ENCODE measurements at places on chromosomes 6 and 20.

- no peak for DNase-seq
These were observed 235.0 kb upstream of the GMDS start for GRCh38 chr6:2480267-2480966.

DNA sequence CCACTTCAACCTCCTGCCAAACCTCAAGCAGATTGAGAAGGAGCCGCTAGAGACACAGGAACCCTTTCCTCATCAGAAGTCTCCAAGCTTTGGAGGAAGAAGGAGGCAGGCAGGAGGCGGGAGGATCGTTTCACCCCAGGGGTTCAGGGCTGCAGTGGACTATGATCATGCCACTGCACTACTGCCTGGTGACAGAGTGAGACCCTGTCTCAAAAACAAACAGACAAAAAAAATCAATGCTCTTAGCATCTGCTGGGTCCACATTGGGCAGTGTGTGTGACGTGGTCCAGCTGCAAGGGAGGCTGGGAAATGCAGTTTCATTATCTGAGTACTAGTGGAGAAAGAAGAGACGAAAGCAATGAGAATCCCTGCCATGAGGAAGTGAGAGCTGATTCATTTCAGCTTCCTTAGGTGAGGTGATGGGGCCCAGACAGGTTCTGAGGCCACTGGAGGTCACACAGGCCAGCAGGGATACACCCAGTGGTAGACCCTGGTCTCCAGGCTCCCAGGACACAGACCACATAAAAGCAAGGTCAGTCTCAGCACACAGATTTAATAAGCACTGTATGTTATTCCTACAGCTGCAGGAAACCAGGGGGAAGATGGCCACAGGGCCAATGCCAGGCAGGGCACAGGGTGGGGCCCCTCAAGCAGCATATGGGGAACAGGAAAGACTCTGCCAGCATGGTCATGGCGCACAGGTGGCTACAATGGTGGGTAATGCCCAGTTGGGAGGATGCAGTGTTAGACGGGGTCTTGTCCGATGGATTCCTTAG, 4.3 kb downstream of the GFRA4 start:
- DNase-seq = no peak

DNA sequence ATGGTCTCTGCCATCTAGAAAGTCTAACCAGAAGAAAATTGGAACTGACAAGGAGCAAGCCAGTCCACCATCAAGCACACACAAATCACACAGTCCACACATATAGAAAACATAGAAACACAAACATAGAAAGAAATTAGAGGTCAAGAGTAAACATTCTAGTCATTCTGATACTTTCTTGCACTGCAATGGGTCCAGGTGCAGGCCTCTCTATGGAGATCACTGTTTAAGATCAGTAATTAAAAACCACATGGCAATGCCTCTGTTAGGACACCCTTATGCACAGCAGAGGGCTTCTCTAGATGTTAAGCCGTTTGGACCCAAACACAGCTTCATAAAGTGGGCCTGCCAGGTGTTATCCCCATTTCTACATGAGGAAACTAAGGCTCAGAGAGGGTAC, 42.8 kb upstream of the SLC22A23 start:
- DNase-seq = no peak

DNA sequence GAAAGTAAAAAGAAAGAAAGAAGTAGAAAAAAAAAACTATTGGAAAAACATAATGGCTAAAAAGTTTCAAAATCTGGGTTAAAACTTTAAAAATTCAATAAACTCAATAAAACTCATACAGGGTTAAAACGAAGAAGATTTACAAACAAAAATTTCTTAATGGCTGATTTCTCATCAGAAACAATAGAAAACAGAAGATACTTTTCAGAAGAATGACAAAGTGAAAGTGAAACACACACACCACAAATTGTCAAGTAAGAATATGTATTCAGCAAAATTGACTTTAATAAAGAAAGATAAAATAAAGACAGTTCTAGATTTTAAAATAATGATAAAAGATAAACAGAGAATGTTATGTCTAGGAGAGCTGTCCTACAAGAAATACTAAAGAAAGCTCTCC, 618.9 kb upstream of the GJE1 start:
- DNase-seq = peak; percentile 13

GRCh38 chr6:22580337-22580736, 11.0 kb downstream of the HDGFL1 start:
- DNase-seq = no peak

- DNase-seq = no peak
These were observed 31.0 kb downstream of the CDK5RAP1 start for GRCh38 chr20:33370291-33370690.

GRCh38 chr6:38498085-38498484, 141.6 kb downstream of the BTBD9 start:
- DNase-seq = no peak

DNA sequence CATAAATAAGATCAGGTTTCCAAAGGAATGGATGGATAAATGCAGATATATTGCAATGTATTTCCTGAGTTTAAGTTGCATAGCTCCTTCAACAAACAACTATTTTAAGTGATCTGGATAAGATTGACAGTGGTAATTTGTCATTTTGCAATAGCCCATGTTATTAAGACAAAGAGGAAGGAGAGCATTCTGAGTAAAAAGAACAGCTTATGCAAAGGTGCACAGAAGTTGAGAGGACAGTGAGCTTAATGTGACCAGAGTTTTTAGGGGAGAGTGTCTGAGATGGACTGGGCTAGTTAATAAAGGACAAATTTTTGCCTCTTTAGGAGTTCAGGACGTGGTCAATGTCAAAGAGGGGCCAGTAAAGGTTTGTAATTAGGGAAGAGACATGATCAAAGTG, 48.8 kb upstream of the FBXO30 start:
- no peak for DNase-seq

DNA sequence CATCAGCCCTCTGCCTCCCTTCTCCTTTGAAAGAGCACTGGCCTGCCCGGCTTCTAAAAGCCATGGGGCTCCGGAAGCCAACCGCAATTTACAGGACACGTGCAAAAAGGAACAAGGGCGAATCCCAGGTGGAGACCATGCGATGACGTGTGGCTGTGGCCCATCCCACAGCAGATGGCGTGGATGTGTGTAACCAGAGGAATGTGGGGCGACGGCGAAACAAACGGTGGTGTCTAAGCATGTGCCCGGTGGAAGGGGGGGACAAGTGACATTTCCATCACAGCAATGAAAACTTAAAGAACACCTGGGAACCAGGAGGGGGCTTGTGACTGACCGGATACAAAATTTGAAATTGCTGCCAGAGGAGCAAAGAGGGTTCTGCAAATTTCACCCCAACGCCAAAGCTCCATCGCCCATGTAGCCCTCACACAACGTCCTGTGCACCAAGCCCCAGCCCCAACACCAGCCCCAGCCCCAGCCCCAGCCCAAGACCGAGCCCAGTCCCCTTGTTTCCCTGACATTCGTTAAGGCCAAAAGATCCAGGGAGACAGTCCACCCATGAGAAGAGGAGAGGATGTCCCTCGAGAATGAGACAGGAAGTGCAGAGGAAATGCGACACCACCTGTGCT, 159.7 kb upstream of the ZNF337 start:
- no peak for DNase-seq

GRCh38 chr6:12440981-12441380, 150.8 kb downstream of the EDN1 start:
- peak; percentile 8 for DNase-seq

DNA sequence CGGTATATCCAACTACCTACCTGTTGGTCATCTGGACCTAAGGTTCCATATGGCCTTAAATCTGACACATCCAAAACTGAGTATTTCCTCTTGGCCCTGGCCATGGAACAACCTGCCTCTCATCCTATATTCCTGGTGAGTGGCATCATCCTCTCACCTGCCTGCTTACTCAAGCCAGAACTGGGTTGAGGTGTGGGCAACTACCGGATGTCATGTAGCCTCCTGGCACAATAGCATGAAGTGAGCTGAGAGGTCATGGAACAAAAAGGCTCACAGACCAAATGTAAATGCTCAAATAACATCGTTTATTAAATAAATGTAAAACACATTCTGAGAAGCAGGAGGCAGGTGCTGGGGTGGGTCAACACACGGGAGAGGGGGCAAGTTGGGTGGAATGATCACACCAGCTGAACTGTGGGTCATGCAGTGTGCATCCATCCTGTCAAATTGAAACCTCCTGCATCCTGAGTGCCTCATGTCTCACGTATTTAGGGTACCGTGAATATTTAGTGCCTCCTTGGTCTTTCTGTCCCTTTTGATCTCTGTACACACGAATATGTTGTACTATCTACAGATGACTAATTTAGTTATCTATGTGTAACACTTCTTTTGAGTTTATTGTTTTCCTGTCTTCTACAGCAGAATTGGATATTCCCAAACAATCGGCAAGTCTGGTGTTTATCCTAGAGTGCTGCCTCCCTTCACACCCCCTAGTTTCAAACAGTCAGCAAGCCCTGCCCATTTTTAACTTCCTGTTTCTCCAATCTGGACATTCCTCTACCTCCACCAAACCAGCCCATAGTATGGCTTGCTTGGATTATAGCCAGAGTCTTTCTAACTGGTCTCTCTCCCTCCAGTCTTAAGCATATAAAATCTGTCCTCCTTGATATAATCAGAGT, 7.9 kb upstream of the POU5F1 start:
- DNase-seq = peak; percentile 39

GRCh38 chr20:4898282-4899244, 102.7 kb downstream of the SLC23A2 start:
- peak; percentile 81 for DNase-seq

DNA sequence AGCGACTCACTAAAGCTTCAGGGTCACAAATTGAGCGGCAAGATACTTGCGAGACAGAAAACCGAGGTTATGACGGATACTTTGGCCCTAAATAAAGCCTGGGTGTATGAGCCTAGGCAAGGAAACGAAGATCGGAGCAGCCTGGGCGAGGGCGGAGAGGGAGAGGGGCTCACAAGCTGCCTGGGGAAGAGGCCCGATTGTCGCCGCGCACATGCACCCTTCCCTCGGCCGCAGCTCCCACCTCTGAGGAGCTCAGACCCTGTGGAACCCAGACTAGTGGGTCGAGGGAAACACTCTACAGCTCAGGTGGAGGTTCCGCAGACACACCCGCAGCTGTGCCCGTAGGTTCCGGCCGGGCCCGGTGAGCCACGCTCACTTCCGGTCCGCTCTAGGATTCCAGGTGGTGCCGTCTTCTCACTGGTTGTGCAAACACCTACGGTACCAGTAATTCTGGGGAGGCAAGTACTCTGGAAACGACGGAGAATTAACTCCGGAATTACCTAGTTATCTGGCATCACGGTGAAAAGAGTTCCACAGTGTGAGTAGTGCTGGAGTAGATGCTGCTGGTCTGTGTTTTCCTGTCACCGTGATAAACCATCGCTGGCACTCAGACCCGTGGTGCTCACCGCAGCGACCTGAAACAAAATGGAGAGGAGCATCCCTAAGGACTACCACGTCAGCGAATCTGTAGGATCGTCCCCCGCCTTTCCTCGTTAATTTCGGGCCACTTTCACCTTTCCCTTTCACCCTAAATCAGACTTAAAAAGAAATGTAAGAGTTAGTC, 61.5 kb downstream of the GPX5 start:
- peak; percentile 39 for DNase-seq

DNA sequence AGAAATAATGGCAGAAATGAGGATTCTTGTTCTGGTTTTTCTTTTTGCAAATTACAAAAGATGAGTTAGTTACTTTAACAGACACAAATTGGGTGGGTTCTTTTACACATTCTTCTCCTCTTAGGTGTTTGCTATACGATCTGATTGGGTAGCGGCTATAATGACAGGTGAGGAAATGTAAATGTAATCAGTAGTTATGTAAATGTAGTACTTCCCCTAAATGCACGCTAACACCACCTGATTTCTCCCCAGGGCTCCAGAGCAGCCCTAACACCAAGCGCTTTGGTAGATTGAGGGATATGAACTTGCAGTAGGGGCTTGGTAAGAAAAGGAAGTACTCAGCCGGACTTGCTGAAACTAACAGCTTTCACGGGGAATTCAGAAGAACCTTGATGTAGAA, 499.4 kb upstream of the NOX3 start:
- no peak for DNase-seq

GRCh38 chr6:151107897-151108427, 131.8 kb upstream of the AKAP12 start:
- DNase-seq = no peak

GRCh38 chr6:167442245-167442644, 117.4 kb downstream of the TTLL2 start:
- no peak for DNase-seq

- DNase-seq = peak; percentile 60
These were observed 170.0 kb downstream of the GPX5 start for GRCh38 chr6:28695715-28696114.

- DNase-seq = peak; percentile 96
These were observed 153.6 kb downstream of the CD83 start for GRCh38 chr6:14270925-14271788.

- peak; percentile 25 for DNase-seq
These were observed 7.3 kb downstream of the AIG1 start for GRCh38 chr6:143068001-143068400.

DNA sequence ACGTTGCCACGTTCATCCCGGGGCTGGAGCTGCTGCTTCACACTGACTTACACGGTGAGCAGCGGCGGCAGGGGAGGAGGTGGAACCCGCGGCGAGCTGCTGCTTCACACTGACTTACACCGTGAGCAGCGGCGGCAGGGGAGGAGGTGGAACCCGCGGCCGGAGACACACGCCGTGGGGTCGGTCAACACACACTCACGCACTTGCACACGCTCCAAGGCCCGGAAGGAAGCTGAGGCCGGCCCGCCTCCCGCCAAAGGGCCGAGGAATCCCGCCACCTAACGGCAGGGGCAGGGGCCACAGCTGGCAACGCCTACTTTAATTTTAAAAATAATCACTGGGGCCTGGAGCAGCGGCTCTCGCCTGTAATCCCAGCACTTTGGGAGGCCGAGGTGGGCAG, 94.4 kb upstream of the FOXC1 start:
- DNase-seq = no peak

DNA sequence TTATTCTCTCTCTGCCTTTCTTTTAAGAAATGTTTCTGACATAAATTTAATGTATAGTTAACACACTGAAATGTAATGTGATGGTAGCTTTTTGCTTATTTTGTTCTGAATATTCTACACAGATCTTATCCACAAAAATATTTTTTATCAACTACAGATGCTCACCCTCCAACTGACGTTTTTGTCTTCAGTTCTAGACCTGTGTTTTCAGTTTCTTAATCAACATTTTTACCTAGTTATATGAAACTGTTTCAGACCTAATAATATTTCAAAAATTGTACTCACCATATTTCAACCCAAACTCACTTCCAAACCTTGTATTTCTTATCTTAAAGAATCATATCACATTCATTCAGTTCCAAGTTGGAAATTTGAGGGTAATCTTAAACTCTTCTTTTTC, 452.8 kb downstream of the RFPL4B start:
- DNase-seq = no peak

DNA sequence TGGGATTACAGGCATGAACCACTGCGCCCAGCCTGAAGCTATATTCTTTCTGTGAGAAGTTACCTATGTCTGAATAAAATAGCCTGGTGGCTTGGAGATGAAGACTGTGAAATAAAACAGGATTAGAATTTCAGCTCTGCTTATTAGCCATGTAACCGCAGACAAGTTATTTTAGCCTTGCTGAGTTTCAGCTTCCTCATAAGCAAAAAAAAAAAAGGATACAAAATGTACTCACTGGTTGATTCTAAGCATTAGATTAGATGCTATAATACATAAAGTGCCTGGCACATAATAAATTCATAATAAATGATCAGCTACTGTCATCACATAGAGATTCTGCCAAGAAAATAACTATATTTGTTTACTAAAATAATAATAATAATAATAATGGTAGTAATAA, 98.8 kb downstream of the EPB41L2 start:
- DNase-seq = no peak

Data from EL (cell line).